ENCODE measurements at places on chromosomes 7 and 10.

- DNase-seq = no peak
Measured at GRCh38 chr7:22814261-22815208, 8.1 kb downstream of the TOMM7 start.

GRCh38 chr7:138006106-138006505 lies 4.2 kb upstream of the CREB3L2 start:
- DNase-seq = no peak

- DNase-seq = no peak
Measured at GRCh38 chr7:13069841-13070240, 382.4 kb downstream of the ARL4A start.

DNA sequence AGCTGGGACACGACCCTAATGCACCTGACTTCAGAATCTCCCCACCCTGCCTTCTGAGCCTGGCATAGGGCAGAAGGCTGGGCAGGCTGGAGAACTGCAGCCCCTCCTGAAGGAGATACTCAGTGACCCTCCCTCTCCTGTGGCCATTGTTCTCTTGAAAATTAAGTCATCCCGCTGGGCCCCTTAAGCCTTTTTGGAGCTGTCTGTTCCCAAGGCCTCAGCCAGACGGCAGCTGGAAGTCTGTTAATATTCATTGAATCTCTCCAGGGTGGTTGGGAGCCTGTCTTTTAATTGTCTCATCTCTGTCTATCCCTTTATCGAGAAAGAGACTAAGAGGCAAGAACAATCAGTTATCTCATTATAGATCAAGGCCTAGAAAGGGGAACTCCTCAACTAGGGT lies 118.1 kb upstream of the PCBD1 start:
- no peak for DNase-seq

GRCh38 chr10:85921789-85922188 lies 444.8 kb downstream of the GRID1 start:
- DNase-seq = no peak

- DNase-seq = no peak
Measured at GRCh38 chr10:10307551-10307950, 710.1 kb upstream of the CELF2 start.

- peak; percentile 78 for DNase-seq
Measured at GRCh38 chr10:48684792-48685623, at the start of gene WDFY4. WDFY4 (plus strand) TSS chr10:48684873; CDS start chr10:48709733, 24,860 bp downstream.

DNA sequence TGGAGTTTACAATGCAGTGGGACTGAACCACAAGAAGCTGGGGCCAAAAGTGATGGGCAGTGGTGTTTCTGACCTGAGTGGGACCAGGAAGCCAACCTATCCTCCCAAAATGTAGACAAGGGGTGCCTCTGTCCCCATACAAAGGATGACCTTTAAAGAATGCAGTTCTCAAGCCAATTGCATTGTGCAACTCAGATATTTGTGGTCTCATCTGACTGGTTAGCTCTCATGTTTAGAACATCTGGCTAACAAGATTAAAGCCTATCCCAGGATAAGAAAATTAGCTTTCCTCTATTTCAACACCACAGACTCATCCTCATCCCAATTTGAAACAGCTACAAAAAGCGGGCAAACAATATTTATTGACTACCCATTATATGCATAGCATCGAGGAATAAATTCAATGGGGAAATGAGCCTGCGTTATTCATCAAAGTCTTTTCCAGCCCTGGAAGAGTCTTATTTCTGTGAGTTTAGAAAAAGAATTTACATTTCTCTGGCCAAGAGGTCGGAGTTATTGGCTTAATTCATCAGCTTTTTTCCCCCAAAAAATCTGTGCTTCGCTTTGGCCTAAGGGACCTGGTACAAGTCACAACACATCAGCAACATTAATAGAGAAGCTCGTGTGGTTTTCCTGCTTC lies 26.7 kb downstream of the ELMO1 start:
- no peak for DNase-seq

DNA sequence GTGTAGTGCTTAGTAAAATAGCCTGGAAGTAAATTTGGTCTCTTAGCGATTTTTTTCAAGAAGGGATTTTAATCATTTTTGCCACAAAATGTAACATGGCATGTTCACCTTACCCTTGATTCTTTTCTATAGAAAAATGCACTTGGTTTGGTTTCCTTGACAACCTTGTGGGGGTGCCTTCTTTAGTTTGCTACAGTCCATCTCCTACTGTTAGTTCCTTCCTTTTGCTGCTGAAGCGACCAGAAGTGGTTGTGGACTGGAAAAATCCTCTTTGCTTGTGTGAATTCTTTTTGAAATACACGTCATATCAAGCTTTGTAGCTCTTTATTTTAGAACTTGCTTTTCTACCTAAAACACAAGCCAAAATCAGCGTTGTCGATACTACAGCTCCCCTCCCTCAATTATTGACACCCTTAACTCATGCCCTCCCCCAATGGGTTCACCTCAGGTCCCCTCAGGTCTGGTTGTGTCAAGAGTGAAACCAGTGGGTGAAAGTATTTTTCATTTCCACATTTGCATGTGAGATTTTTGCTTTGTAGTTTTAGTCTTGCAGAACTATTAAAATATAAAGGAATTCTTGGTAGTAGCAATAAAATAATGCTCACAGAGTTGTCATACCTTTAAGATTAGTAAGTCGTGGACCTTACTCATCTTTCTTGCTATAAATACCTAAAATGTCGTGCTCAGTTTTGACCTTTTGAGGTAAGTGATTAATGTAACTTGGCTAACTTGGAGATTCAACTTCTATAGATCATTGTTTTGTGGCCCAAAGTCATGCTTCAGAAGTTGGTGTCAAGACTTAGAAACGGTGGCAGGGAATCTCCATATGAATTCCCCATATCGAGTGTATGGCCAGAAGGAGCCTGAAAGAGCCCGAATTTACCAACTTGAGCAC lies 1.5 kb downstream of the ACTR3B start:
- DNase-seq = no peak

- DNase-seq = no peak
Measured at GRCh38 chr7:121113288-121113687, 124.8 kb downstream of the CPED1 start.

DNA sequence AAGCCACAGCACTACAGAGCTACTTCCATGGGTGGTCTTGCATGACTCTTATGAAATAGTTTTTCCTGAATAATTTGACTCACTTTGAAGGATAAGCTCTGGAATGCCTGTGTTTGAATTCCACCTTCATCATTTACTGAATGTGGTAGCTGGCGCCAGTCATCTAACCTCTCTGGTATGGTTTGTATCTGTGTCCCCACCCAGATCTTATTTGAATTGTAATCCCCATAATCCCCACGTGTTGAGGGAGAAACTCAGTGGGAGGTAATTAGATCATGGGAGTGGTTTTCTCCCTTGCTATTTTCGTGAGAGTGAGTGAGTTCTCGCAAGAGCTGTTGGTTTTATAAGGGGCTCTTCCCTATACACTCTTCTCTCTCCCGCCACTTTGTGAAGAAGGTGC lies 11.2 kb upstream of the SLC13A1 start:
- no peak for DNase-seq

GRCh38 chr10:90775351-90776028 lies 82.3 kb downstream of the HTR7 start:
- DNase-seq = no peak

DNA sequence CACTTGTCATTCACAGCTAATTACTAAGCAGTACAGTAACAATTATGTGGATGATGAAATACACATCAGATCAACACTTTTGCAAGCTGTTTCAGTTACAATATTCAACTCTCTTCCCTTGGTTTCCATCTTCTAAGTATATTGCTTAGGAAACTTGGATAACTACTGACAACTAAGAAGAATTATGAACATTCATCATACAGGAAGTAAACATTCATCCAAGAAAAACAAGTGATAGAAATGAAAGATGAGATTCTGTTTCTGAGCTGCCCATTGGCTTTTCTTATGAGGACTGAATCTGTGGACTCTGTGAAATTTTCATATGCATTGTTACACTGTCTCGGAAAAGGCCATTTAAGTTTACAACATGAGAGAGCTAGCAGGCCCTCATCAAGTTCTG lies 240.2 kb downstream of the PRKG1 start:
- DNase-seq = no peak

GRCh38 chr7:71618278-71618677 lies 486.3 kb downstream of the GALNT17 start:
- DNase-seq = no peak

DNA sequence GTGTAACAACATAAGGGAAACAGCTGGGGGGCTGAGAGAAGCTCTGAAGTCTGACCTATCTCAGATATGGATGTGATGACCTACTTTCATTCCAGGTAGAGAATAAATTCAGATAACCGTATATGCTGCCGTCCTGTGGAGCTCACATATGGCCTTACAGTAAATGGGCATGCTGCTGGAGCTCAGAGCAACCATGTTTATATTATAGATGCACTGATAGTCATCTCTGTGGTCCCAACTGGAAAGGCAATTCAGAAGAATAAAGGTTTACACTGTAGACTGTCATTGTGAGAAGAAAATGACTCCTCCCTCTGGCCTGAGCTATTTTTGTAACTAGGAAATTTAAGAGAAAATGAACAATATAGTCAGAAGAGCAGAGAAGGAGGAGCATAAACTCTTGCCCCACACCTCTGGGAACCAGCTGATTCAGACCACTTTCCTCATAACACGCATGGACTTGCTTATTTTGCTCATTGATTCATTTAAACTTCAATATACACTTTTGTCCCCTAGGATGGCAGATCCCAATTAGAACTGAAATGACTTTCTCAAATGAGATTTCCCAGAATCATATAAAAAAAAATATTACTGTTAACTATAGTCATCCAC lies 69.9 kb upstream of the NXPH1 start:
- DNase-seq = no peak

DNA sequence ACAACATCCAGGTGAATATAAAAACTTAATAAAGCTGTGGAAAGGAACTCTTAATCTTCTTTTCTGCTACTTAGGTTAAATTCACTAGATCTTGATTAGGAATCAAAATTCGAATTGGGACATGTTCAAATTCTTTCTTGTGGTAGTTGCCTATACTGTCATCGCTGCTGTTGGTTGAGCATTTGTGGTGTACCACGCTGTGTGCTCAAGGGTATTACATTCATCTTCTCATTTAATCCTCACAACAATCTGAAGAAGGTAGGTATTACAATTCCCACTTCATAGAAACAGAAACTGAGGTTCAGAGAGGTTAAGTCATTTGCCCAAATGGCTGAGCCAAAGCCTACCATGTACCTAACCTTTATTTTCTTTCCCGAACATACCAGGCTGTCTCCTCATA lies 39.9 kb upstream of the CC2D2B start:
- DNase-seq = no peak

DNA sequence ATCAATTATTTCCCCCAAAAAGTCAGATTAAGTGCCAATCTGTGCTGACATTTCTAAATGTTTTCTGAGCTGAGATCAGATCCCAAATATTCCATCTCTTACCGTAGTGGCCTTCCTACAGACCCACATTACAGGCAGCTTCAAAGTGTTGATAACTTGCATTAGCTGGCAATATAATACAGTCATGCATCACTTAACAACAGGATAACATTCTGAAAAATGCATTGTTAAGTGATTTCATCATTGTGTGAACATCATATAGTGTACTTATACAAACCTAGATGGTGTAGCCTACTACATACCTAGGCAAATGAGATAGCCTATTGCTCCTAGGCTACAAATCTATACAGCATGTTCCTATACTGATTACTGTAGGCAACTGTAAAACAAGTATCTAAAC lies 22.4 kb downstream of the SLC25A13 start:
- DNase-seq = no peak

GRCh38 chr7:70614237-70615045 lies 517.5 kb upstream of the GALNT17 start:
- DNase-seq = no peak

- DNase-seq = no peak
Measured at GRCh38 chr10:81957976-81958375, 83.0 kb downstream of the NRG3 start.

DNA sequence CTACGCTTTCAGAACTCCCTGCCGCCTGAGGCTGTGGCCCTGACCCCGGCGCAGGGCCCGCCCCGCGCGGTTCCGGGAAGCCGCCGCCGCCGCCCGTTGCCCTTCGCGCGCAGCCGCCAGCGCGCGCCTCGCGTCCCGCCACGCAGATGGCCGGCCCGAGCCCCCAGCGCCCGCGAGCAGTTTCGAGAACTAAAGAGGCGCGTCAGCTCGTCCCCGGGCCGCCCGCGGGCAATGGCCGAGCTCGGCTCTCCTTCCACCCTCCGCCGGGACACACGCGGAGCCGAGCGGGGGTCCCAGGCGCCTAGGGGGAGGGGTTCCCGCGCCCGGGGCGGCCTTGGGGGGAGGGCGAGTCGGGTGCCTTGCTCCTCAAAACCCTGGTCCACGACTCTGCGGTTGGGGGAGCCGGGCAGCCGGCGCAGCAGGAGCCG lies 1.8 kb downstream of the HNRNPF start:
- peak; percentile 51 for DNase-seq

- DNase-seq = no peak
Measured at GRCh38 chr7:74183142-74183541, 9.0 kb downstream of the EIF4H start.

DNA sequence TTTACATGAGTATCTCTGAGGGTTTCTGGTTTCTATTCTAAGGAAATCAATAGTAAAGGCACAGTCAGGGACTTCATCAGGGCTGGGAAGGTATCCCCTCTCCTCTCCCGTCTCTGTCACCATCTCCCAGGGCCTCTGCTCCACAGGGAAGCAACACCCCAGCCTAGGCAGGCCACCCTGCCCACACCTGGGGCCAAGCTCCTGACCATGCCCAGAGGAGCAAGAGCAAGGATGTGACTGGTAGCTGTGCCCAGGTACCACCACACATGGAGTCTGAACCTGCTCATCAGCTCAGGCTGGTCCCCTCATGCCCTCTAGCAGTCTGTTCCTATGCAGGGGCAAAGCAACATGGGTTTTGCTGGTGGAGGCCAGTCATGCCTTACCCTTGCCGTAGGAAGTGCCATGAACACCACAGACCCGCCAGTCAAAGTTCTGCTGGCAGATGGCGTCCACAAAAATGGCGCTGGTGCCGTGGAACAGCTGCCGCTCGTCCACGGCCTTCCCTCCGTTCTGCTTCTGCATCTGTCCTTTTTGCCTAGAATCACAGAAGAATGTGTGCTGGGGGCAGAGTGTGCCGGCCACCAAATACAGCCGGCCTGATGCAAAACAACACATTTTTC lies 36.8 kb downstream of the PARP12 start:
- DNase-seq = no peak

- DNase-seq = no peak
Measured at GRCh38 chr7:33909318-33909717, 4.0 kb downstream of the BMPER start.

DNA sequence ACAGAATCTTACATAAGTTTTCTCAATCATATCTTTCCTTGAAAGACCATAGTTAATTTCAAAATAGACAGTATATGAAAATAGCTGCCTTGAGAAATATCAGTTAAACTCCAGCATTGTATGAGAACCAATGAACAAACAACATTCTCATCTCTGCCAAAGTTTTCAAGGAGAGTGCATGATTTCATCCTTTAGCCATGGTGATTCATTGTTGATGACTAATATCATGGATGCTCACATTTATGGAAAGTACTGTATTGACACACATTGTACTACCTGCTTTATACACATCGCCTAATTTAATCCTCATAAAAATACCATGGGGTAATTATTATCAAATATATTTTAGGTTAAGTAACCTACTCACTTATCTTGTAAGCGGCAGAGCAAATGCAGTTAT lies 250.3 kb downstream of the CNTNAP2 start:
- DNase-seq = no peak
